Esophagus squamous epithelium (tissue), 5 donors: ENCODE measurements at places on chromosomes 4 and X.

DNA sequence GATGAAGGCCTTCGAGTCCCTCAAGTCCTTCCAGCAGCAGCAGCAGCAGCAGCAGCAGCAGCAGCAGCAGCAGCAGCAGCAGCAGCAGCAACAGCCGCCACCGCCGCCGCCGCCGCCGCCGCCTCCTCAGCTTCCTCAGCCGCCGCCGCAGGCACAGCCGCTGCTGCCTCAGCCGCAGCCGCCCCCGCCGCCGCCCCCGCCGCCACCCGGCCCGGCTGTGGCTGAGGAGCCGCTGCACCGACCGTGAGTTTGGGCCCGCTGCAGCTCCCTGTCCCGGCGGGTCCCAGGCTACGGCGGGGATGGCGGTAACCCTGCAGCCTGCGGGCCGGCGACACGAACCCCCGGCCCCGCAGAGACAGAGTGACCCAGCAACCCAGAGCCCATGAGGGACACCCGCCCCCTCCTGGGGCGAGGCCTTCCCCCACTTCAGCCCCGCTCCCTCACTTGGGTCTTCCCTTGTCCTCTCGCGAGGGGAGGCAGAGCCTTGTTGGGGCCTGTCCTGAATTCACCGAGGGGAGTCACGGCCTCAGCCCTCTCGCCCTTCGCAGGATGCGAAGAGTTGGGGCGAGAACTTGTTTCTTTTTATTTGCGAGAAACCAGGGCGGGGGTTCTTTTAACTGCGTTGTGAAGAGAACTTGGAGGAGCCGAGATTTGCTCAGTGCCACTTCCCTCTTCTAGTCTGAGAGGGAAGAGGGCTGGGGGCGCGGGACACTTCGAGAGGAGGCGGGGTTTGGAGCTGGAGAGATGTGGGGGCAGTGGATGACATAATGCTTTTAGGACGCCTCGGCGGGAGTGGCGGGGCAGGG lies 568 bp downstream of the HTT start:
- DNase-seq: no peak

DNA sequence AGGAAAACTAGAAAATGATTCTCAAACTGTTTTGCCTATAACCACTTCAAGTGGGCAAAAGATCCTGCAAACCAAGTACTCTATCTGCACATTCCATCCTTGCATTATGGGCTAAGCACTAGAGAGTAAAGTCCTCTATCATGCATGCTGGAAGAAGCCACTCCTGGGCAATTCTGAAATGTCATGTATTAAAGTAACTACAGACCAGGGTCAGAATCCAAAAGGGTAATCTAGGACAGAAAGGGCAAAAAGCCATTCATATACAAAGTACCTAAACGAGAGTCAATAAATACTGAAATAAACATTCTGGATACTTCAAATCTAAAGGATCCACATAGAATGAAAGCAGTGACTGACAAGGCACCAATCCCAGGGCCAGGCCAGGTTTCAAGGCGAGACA lies 1.0 kb downstream of the SNX12 start:
- DNase-seq: no peak

- no peak for DNase-seq
Measured at GRCh38 chrX:34956916-34957315, 14.3 kb downstream of the FAM47B start.

DNA sequence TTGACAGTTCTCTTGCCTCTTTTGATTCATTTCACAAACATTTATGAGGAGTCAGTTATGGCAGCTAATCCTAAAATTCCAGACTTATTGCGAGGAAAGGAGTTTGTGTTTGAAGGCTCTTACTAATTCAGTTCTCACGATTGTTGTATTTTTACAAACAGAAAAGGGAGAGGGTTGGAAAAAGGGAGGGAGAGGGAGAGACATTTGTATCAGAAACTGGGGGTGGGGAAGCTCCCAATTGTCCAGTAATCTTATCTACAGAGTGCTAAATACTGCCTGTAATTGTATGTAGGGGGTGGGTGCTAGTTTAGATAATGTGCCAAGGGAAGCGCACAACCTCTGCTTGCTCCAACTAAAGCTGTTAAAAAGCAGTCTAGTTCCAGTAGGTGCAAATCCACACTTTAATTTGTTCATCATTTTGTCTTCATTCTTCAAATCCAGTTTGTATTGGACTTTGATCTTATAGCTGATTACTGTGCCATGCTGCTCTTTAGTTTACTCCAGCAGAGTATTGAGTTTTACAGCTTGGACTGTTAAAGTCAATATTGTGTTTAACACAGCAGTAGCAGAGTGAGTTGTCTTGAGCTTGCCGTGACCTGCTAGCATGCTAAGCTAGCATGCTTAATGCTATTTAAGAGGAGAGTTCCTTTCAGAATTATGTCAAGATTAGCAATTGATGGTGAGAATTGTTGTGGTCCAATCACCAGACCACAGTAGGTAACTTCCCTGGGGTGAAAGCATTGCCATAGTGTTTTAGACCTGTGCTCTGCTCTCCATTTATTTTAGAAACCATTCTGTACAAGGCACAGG lies 13.9 kb downstream of the FNIP2 start:
- no peak for DNase-seq

- no peak for DNase-seq
Measured at GRCh38 chr4:74167585-74167984, 9.7 kb downstream of the MTHFD2L start.

- no peak for DNase-seq
Measured at GRCh38 chrX:141183000-141183399, 6.1 kb upstream of the LDOC1 start.

DNA sequence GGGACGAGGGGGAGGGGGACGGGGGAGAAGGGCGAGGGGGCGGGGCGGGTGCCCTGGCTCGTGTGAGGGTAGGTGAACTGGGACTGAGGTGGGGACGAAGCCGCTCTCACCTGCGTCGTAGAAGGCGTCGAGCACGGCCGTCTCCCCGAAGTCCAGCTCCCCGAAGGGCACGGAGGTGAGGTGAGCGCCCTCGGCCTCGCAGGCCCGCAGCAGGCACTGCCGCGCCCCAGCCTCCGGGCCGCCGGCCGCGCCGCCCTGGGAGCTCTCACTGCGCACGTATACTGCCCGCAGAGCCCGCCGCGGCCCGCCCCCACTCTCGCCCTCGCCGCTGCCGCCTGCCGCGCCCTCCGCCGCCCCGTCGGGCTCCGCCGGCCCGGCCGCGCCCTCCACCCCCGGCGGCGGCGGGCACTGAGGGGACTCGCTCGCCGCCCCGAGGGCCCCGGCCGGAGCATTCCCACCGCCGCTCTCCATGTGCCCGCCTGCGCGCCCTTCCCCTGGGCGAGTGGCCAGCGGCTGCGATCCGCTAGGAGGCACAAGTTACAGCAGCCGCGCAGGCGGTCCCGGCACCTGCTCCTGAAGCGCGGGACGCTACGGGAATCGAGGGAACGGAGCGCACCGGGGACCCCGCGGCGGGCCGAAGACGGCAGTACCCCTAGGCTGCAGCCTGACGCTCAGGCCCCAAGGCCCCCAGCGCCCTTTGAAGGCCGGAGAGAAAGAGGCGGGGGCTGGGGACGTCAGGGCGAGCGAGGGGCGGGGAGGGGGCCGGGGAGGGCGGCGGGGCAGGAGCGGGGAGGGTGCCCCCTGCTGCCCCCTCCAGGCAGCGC lies at the start of gene MAP3K15:
TSS of gene MAP3K15 (minus strand) at position 718 of the 824 bp plus-strand sequence. CDS start at position 471, 247 bp downstream.
- DNase-seq: no peak

DNA sequence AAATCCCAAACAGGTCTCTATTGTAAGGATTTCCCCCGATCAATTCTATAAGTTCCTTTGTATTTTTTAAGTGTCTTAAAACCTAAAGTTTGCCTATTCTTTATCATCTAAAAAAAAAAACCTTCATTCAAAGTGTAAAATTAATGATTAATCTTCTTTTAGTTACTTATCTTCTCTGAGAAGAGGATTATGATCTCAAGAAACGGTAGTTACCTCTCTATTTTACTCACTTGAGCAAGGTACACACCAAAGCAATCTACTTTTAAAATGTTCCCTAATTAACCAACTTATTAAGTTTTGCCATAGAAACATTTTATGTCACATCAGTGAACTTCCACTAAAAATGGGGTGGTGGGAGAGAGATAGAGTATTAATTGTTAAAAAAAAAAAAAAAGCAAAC lies 15.2 kb upstream of the GALNT7 start:
- DNase-seq: no peak

DNA sequence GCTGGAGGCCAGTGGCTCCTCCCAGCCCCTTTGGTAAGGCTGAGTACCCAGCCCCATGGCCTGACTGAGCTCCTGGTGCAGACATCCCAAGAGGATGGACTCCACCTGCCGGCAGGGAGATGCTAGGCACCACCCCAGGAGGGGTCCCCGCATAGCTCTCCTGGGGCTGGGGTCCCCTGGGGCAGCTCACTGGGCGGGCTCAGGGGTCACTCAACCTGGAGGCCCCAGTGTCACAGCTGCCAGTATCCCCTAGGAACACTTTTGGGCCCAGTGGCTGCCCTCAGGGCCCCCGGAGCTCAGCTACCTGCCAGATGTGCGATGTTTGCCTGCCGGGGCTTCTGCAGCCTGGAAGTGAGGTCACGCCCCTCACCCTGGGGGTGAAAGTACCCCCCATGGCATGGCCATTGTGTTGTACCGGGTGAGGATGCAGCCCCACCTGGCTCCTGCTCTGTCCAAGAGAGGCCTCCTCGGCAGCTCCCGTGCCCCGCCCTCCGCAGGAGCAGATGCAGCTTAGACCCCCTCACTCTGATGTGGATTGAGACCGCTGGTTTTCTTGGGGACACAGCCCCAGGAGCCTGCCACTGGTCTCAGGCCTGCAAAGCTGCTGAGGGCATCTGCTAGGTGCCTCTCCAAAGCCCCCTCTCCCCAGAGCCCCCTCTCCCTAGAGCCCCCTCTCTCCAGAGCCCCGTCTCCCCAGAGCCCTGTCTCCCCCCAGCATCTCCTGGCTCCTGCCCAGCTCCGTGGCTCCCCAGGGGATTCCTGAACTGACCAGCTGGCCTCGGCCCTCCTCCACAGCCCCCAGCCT lies 6.7 kb upstream of the HGFAC start:
- DNase-seq: no peak

- DNase-seq: no peak
Measured at GRCh38 chr4:105845559-105845958, 49.7 kb upstream of the NPNT start.

- no peak for DNase-seq
Measured at GRCh38 chrX:115616943-115617563, 56.1 kb downstream of the PLS3 start.

DNA sequence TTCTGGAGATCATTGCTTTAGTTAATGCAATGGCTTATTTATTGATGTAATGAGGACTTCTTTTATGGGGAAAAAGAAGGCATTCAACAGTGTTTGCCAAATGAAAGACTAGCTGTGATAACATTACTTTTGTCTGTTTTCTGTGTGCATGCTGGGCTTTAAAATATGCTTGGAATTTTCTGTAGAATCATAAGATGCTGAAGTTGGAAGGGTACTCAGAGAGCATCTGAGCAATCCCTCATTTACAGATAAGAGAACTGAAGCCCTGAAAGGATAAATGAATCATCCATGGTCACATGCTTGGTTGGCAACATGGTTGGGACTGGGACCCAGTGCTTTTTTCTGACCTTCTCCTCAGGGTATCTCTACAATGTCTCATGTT lies 31.4 kb upstream of the PITX2 start:
- no peak for DNase-seq

DNA sequence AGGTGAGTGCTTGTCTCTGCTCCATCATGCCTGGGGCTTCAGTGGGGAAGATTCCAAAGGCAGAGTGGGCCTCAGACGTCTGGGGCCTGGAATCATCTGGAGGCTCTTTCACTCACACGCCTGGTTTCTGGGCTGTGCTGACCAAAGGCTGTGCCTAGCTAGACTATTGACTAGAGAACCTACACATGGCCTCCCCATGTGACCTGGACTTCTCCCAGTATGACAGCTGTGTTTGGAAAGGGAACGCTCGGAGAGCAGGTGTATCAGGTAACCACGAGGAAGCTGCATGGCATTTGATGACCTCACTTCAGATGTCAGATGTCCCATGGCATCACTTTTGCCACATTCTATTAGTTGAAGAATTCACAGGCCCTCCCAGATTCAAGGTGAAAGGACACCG lies 51.0 kb downstream of the ADGRL3 start:
- no peak for DNase-seq

- DNase-seq: no peak
Measured at GRCh38 chrX:31280580-31280979, 208.7 kb upstream of the FTHL17 start.

DNA sequence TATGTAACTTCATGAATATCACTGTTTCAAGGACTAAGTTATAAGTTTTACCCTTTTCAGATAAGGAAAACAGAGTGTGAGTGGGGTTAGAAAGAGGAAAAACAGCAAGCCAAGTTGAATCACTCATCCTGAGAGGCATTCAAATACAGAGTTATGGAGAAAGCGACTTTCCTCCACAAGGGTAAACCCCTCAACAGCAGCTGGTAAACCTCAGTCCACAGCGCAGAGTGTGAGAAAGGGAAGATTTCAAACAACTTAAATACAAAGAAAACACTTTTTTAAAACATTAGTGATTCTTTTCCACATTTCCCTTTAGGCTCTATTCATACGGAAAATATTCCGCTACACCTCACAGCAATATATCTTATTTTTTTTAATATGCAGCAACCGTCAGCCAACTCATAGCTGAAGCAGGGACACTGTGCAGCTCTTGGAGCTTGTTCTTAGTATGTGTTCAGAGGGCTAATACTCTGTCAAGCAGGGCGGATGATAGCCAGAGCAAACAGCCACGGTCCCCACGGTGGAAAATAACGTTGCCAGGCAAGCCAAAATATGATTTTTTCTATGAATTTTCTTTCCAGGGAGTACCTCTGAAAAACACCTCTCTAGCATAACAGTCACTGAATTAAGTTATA lies 488.9 kb upstream of the FAT1 start:
- DNase-seq: no peak

- no peak for DNase-seq
Measured at GRCh38 chr4:38512840-38513239, 151.2 kb upstream of the KLF3 start.

- no peak for DNase-seq
Measured at GRCh38 chrX:70480660-70481018, 36.0 kb downstream of the DLG3 start.

DNA sequence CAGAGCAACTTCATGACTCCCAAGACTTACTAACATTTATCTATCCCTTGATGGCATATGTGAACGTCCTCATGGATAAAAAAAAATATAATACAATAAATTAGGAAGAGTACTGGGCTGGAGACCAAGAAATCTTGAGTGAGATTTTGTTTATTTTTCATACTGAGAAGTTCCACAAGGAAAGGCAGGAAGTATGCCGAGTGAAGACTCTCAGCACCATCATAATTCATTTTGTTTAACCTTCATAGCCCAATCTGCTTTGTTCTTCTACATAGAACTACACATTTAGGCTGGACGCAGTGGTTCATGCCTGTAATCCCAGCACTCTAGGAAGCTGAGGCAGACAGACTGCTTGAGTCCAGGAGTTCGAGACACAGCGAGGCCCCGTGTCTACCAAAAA lies 198.3 kb downstream of the NSUN7 start:
- no peak for DNase-seq
